ENCODE measurements at places on chromosomes 6 and 20.

- DNase-seq = no peak
These were observed 64.0 kb downstream of the BCKDHB start for GRCh38 chr6:80170433-80170832.

DNA sequence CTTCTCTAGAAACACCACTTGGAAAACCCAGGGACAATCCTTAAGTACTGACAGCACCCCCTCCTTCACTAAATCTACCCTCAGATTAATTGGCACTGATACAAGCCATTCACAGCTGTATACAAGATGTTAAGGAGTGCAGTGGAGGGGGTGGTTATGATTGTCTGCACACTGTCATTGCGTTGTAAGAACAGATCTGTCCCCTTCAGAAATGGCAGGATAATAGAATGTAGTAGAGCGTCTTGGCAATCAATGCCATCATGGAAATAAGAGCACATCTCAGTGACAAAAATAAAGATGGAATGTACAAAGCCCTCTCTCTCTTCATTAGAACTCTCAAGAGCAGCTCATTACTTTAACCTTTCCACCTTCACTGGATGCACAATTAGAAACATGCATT, 324.9 kb upstream of the TBX18 start:
- no peak for DNase-seq

GRCh38 chr20:17570347-17571152, 675 bp downstream of the DSTN start:
- DNase-seq = peak; percentile 65

DNA sequence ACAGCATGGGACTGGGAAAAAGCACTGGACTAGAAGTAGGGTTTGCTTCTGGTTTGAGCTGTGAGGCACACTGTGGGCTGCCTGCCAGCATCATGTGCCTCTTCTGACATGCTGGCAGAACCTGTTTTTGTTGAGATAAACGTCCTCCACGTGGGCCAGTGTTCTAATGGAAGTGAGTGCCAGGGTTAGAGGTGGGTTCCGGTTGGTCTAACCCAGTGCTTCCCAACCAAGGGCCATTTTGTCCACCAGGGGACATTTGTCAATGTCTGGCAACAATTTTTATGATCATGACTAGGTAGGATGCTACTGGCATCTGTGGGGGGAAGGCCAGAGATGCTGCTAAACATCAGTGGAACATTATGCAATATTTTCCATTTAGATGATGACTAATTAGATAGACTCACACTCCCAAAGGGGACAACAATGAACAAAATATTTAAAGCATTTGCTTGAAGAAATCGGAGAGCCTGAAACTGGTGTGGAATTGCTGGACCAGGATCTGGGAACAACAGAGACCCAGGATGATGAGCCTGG, 7.8 kb upstream of the APMAP start:
- DNase-seq = peak; percentile 89

GRCh38 chr6:15348528-15348927, 102.7 kb downstream of the JARID2 start:
- no peak for DNase-seq

- DNase-seq = no peak
These were observed 1.3 kb upstream of the RBBP8NL start for GRCh38 chr20:62428396-62429295.

DNA sequence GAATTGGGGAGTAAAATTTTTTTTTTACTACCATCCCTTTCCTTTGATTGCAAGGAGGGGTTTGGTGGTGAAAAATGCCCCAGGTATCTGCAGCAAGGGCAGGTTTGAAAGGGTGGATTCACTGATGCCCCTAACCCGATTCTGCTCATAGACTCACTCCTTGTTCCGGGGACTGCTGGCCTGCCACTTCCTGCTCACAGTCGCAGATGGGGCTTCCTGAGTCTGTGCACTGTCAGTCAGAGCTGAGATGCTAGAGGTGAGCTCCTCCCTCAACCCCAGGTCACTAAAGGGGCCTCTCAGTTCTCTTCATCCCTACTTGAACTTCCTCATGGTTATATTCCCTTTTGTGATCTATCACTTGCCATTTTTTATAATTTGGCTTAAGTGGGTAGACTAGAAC, 357.9 kb downstream of the FARS2 start:
- no peak for DNase-seq

DNA sequence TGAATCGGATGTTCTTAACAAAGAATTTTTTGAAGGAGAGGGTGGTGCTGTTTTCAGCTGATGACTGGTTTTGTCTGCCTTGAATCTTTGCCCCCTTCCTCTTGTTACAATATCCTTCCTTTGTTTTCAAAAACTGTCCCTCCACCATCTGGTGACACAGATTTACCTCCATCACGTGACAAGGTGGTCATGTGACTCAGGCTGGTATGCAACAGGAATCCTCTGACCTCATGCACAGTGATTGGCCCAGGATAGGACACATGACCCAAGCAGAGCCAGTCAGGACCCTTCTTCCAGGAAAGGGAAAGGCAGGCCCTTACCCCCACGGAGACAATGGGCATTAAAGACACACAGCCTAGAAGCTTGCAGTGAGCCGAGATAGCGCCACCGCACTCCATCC, 84.7 kb upstream of the MC3R start:
- DNase-seq = peak; percentile 1

GRCh38 chr6:123203928-123204327, 207.9 kb downstream of the CLVS2 start:
- no peak for DNase-seq

DNA sequence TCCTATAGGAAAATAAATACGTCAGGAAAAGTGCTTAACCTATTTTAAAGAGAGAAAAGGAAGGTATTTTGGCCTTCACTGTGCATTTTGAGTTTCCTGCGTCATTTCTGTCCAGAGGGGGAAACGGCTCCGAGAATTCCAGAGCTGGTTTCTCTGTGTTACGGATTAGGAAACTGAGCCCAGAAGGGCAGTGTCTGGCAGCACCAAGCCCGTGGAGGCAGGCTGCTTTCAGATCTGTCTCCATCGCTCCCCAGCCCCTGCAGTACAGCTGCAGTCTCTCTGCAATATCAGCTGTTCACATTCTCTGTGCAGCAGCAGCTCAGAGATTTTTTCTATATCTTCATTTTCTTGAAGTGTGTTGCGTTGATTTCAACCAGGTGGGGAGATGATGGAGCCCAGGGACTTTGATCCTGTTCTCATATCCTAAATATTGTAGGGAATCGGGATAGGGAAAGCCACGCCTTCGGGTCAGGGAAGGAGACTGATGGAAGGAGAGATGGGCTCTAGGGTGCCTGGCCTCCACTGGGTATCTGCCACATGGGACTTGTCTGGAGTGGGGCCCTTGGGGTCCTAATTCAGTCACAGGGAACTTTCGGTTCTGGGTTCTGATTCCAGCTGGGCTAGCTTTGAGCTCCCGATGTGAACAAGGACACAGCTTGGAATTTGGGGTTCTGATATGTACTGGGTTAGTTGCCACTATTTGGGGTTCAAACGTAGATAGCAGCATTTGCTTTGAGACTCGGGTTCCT, 2.8 kb downstream of the ANKRD60 start:
- DNase-seq = no peak

GRCh38 chr6:30511169-30511546, 21.8 kb downstream of the HLA-E start:
- DNase-seq = no peak

- DNase-seq = no peak
These were observed 128.6 kb downstream of the UNC5CL start for GRCh38 chr6:40910260-40910893.

GRCh38 chr6:13923527-13924145, 1.1 kb upstream of the RNF182 start:
- peak; percentile 90 for DNase-seq

DNA sequence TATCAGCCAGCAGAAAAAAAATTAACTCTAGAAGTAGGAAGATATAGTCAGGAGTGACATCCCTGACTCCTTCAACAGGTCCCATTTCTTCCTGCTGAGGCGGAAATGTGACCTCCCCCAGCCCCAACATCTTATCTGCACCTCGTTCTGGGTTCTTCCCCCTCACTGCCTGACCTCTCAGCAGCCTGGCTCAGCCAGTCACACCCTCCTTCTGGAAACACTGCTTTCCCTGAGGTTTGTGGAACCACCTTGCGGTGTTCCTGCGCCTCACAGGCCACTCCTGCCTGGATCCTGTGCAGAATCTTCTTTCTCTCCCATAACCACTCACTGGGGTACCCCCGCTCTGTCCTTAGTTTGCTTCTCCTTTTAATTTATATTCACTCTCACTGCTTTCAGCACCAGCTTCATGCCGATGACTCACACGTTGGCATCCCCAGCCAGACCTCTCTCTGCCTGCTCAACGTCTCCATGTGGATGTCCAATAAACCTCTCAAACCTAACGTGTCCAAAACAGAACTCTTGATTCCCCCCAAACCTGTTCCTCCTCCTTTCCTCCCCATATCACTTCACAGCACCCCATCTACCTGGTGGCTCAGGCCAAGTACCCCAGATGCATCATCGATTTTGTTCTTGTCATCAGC, 222.8 kb upstream of the PLN start:
- DNase-seq = peak; percentile 51

GRCh38 chr6:33904747-33905065, 100.9 kb upstream of the MLN start:
- DNase-seq = no peak

DNA sequence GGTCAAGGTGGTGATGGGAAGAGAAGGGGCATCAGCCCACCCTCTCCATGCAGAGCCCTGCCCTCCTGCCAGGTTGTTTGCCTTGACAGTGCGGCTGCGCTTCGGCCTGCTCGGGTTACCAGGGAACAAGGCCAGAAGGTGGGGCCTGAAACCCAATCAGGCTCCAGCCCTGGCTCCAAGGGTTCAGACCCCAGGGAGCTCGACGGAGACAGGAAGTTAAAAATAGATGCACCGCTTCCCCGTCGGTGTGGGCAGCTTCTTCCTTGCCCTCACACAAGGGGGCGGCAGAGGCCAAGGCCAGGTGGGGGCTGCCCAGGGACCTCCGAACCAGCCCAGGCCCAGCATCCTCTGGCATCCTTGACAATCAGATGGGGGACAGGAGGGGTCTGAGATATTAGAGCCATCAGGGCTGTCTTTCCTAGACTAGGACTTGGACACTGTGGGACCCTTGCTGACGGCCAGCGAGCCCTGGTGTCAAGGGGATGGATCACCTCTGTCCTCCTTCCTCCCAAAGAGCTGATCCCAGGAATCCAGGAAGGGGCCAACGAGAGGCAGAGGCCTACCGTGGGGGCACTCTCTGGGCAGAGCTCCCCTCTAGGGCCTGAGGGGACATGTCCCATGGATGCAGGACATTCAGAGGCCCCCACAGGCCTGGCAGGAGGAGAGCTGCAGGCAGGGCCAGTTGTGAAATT, 65.2 kb downstream of the RIPOR3 start:
- peak; percentile 55 for DNase-seq

- DNase-seq = no peak
These were observed 7.5 kb downstream of the CCM2L start for GRCh38 chr20:32017711-32018251.

GRCh38 chr20:16158090-16158975, 414.9 kb downstream of the KIF16B start:
- DNase-seq = no peak

Measured in EL (cell line).